ENCODE measurements at places on chromosomes 13 and 19.

GRCh38 chr13:109790942-109791605, 4.7 kb upstream of the IRS2 start:
- DNase-seq = no peak

- no peak for DNase-seq
Observed at GRCh38 chr19:29378126-29378525, 147.7 kb upstream of the VSTM2B start.

GRCh38 chr19:3024509-3024869, 4.6 kb downstream of the TLE2 start:
- no peak for DNase-seq

DNA sequence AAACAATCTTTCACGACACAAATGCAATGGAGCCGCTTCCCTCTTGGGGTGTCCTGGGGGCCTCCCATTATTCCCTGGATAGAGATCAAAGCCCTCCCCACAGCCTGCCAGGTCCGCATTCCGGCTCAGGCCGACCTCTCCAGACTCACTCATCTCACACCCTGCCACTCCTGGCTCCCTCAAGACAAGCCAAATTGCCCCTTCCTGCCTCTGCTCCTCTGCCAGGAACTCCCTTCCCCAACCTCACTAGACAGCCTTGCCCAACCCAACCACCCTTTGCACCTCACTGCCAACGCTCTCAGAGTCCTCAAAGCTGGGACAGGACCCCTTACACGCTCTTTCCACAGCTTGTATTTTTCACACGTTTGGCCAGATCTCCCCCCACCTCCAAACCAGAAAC, 1.5 kb downstream of the ABHD17A start:
- no peak for DNase-seq

- no peak for DNase-seq
Observed at GRCh38 chr19:35077411-35078223, 36.1 kb downstream of the HPN start.

DNA sequence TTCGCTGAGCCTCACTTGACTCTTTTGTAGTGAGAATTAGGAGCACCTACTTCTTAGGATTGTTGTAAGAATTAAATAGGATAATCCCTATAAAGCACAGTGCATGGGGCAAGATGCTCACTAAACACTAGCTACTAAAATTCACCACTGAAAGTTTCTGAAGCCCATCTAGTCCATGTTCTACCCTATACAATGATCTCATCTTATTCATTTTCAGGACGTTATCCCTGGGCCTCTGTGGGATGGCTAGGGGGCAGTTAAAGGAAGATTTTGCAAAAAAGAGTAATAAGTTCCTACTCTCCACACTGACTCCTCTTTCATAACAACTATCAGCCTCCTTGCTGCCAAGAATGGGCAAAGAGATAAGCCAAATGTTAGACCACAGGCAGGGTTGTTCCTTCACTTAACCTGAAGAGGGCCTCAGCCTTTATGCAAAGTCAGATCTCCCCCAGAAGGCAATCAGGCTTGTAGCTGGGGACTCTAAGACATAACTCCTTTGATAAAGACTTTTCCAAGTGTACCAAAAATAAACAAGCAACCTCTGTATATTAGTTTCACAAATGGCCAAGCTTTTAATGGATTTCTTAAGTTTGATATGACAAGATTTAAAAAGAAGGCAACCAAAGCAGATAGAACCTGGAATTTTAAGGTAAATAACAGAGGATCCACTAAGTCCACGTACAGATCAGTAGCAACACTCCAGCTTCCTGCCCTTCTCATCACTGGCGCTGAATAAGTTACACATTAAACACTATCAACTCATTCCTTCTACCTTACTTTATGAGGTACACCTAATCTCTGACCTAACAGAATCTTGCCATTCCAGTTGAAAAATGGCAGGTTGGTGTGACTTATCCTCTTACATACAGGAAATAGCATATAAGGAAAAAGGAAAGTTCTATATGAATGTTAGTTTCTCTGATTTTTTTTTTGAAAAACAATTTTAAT, 44.4 kb downstream of the ELF1 start:
- DNase-seq = no peak

- no peak for DNase-seq
Observed at GRCh38 chr19:15330801-15331418, 1.4 kb downstream of the BRD4 start.

DNA sequence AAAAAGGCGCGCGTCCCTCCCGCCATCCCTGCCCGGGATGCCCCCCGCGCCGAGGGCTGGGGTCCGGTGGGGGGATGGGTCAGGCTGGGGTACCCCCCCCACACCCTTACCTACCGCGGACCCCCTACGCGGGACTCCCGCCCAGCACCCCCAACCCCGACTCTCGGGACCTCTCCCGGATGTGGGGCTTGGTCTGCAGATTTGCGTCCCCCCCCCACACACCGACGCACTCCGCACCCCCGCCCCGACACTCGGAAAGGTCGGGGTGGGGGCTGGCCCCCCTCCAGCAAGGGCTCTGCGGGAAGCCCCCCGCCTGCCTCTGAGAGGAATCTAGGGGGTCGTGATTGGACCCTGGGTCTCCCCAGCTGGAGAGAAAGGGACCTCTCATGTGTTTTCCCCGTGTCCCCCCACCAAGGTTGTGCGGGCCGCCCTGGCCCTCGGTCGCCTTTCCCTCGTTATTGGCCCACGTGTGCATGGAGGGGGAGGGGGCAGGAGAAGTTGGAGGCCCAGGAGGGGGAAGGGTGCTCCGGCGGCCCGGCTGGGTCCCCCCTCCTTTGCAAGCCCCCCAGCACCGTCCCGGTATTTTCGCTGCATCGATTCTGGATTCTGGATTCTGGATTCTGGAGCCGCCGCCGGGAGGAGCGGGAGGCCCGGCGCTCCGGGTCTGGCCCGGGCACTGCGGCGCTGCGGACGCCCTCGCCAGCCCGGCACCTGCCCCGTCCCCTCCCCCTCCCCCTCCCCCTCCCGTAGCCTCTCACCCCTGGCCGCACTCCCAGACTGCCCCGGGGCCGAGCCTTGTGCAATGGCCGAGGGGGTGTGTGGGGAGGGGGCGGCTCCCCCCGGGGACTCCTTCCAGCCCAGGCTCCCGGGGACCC, 607 bp downstream of the NFIC start:
- DNase-seq = no peak

DNA sequence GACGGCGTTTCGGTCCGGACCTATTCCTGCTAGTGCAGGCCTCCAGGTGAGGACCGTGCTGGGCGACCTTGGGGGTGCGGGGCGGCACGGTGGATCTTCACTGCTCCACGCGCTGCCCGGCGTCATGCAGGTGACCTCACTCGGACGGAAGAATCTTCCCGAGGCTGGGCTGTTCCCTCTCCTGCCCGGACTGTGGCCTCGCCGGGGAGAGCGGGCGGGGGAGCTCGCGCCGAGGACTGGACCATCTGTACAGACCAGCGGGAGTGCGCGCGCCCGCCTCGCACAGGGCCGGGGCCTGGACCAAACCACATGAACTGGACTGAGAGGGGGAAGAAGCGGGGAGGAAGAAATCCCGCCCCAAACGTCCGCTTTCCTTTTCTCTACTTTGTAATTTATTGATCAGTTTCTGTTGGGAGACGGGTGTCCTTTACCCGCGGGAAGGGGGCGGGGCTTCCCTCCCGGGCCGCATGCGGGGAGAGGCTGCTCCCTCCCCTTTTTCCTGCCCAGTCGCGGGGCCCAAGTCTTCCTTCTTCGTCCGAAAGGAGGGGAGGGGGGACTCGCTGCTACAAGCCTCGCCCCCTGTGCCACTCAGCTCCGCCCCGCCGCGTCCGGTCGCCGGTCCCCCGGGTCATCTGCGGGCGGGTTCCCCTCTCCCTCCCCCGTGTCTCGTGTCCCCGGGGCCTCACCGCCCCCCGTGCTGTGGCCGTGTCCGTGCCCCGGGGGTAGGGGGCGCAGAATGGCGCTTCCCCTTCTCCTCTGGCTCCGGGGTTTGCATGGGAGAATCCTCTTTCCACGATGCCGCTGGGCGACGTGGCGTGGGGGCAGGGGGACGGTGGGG, 4.9 kb downstream of the HRC start:
- peak; percentile 62 for DNase-seq

GRCh38 chr19:58059003-58059670, at the start of gene ZNF135:
Gene ZNF135 (plus strand): TSS chr19:58059282. CDS start chr19:58060003, 721 bp downstream.
- DNase-seq = no peak

DNA sequence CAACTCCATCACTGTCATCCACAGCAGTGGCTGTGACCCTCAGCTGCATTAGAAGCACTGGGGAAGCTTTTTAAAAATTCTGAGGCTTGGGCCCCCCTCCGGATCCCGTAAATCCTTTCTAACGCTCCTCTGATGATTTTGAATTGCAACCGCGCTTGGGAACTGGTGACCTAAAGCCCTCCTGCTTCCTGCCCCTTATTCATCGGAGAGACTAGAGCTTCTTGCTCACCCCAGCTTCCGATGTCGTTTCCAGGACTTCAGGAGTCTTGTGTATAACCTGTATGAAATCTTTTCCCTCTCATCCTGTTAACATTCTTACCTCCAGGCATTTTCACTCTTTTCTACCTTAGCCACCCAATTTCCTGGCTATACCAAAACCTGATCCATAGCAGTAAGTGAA, 14.8 kb downstream of the ZAR1L start:
- DNase-seq = no peak

Measured in GM19239 (cell line).